ENCODE measurements at places on chromosomes 13 and 19.

DNA sequence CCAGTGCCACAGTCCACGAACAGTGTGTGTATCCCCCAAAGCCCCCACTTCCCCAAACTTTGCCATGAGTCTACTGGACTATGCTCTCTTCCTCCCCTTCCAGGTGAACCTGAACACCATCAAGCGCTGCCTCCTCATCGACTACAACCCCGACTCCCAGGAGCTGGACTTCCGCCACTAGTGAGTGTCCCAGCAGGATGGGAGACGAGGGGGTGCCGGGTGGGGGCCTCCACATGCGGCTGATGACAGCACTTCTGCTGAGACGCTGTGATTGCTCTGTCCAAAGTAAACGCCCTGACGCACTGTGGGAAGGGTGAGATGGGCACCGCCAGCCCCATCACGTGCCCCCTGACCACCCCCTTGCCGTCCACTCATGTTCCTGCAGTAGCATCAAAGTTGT lies 2.0 kb upstream of the P2RY11 start:
- no peak for DNase-seq

DNA sequence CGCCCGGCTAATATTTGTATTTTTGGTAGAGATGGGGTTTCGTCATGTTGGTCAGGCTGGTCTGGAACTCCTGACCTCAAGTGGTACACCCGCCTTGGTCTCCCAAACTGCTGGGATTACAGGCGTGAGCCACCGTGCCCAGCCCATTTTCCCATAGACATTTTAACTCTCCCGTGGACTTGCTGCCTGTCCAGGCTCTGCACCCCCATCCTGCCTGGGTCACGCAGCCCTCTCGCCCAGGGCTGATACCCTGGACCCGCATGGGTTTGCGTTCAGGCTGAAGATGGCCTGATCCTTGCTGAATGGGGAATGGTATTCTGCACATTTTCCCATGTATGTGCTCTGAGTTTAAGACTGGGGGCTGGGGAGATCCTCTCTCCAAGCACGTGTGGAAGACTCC lies 46.0 kb upstream of the RANBP3 start:
- DNase-seq, result no peak

- DNase-seq, result no peak
Observed at GRCh38 chr19:18439025-18439909, 1.3 kb upstream of the ISYNA1 start.

- no peak for DNase-seq
Observed at GRCh38 chr13:48790199-48790598, 136.5 kb downstream of the CYSLTR2 start.

GRCh38 chr13:28128926-28129325 lies 9.4 kb upstream of the PAN3 start:
- no peak for DNase-seq

DNA sequence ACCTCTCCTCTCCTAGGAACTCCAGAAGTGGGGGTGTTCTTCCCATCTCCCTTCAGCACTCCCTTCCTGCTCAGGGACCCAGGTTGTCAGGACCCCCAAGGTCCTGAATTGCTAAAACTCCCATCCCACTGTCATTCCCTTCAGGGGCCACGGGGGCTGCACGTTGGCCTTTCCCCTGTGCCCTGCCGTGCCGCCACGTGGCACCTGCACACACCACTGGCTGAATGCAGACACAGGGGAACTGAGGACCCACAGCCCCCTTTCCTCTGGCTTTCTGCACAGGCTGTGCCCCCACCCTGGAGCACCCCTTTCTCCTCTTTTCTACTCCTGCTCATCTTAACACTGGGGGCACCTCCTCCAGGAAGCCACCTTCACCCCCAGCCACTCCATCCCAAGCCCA lies 9.0 kb downstream of the SHANK1 start:
- DNase-seq, result no peak

- DNase-seq, result no peak
Observed at GRCh38 chr19:13252569-13253335, 102.5 kb downstream of the IER2 start.

- DNase-seq, result no peak
Observed at GRCh38 chr19:48644355-48644754, 1.6 kb downstream of the CA11 start.

- no peak for DNase-seq
Observed at GRCh38 chr19:2191456-2192310, 27.9 kb downstream of the DOT1L start.

- no peak for DNase-seq
Observed at GRCh38 chr13:110006304-110006703, 219.9 kb upstream of the IRS2 start.

- no peak for DNase-seq
Observed at GRCh38 chr19:2509096-2509495, 33.2 kb downstream of the GADD45B start.

DNA sequence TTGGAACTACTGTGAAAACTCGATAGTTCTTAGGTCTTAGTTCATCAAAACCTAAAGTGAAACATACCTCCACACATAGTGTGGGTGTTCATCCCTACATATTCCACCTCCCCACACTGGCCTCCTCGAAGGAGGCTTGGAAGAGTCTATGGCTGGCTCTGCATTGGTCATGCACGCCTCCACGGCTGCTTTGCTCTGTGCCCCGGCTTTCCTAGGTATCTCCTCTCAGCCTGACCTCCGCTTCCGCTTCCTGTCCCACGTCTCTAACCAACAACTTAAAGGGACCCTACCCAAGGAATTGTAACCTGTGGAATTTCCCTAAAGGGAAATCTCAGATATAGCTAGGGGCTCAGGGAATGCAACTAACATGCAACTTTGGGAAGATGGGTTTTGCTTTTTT lies 79.7 kb upstream of the MBNL2 start:
- peak; percentile 63 for DNase-seq

- no peak for DNase-seq
Observed at GRCh38 chr13:90055121-90055520, 1292.4 kb upstream of the MIR17HG start.

DNA sequence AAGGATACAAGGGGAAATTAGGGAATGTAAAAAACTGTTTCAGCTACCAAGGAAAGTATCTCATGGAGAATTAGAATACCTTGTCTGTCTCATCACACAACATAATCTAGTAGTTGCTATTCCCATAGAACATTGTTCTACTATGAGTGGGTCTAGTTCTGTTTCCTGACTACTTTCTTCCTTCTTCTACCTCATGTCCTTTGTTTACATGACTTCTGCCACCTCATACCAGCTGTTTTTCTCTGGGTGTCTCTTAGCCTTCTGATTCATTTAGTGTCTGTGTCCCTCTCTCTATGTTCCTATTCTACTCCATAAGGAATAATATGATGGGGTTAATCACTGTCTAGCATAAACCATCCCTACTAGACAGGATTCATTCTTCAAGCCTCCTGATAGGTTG lies 887.3 kb downstream of the DIAPH3 start:
- no peak for DNase-seq

DNA sequence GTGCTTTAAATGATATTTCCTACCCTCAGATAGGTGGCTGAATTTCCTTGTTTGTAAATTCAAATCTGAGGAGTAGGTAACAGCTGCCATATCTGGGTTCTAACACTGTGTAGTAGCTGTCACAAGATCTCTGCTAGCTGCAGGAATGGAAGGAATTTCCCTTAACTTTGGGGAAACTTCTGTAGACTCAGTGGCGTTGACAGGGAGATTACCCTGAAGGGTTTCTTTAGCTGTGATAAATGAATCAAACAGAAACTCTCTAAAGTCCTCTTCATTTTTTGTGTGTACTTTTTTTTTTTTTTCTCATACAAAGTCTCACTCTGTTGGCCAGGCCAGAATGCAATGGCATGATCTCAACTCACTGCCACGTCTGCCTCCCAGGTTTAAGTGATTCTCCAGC lies 5.3 kb upstream of the EPSTI1 start:
- DNase-seq, result no peak

- DNase-seq, result no peak
Observed at GRCh38 chr13:102609696-102610095, 12.9 kb downstream of the TPP2 start.

GRCh38 chr19:53879140-53880081 lies 2.6 kb upstream of the PRKCG start:
- DNase-seq, result peak; percentile 85

GRCh38 chr19:38006361-38007045 lies 99.5 kb downstream of the SIPA1L3 start:
- no peak for DNase-seq

DNA sequence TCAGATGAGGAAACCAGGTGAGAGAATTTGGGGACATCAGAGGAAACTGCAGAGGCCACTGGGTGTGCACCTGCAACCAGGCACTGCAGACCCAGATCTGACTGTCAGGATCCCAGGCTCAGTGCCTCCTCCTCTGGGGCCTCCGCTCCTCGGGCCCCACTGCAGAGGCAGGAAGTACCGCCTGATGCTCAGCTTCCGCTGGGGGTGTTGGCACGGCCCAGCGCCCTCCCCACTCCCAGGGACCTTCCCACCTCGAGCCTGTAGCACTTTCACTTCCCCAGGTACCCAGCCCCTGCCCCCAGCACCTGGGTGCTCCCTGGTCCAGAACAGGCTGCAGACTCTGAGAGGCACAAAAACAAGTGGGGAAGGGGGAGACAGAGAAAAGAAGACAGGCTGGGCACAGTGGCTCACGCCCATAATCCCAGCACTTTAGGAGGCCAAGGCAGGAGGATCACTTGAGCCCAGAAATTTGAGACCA lies 1.4 kb upstream of the CD37 start:
- no peak for DNase-seq
